ENCODE measurements at places on chromosomes 1 and 21. TPM values are rescaled to one million over a fixed set of nuclear protein-coding genes. Genes with fewer than 3 reads are reported as not detected.

GRCh38 chr1:53511323-53511932 lies 52.2 kb downstream of the DMRTB1 start:
- DNase-seq: no peak

DNA sequence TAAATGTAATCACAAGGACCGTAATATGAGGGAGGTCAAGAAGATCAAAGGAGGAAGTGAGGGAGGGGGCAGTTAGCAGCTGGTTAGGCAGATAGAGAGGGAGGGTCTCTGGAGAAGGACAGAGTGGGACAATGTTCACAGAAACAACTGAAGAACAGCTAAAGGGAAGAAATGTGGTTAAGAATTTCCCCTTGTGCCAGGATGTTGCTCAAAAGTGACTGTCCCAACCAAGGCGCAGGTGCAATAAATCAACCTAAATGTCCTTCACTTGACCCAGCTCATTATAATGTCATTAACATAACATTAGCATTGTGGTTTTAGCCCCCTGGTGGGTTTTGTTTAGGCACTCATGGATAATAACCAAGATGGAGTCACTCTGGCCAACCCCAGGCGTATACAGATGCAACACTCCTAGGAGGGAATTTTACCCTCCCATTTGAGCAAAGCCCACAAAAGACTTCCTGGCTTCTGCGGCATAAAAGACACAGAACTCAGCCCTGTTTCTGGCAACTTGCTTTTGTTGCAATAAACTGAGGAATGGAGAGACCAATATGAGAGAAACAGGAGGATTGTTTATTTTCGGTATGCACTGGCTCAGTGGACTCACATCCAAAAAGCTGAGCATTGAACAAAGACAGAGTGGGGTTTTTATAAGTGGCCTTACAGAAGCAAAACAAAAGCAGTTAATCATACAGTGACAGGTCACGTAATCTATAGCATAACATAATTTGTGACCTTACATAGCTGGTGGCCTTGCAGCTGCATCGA lies 7.3 kb upstream of the CA6 start:
- DNase-seq: no peak

DNA sequence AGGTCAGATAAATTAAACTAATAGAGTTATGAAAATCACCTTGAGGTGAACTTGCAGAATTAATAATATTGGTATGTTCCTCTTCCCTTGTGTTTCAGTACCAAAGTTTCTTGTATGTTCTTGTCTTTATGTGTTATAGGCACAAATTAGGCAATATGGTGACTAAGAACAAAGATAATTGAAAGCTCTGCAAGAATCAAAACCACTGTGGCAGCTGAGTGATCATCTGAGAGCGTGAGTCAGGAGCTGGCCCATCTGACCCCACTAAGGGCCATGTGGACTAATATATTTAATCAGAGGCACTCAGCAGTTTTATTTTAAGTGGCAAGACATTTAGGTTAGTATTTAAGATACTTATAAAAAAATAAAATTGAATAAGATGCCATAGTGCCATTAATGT lies 12.8 kb upstream of the CASQ2 start:
- no peak for DNase-seq

DNA sequence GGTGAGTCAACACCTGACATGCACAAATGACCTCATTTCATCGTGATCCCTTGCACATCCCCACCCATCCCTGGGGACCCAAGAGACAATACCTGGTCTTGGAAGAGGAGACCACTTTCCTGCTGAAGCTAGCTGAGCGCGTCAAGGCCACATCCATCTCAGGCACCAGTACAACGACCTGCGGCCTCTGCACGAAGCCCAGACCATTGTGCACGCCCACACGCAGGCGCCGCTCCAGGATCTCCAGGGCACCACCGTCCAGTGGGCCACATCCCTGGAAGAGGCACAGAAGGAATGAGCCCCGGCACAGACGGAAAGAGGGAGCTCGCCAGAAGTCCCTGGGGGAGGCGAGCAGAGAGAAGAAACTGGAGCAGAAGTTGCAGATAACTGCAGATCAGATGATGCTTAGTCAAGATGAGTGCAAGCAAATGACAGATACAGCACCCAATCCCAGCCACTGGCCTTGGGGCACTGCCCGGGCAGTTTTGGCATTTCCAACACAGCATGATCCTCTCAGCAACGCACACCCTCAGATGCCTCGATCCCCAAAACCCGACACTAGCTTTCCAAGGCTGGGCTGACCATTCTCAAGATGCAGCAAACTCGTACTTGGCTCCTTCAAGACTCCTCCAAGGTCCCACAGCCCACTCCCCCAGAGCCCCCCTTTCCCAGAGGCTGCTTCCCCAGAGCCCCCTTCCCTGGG lies 44.1 kb downstream of the NPHP4 start:
- DNase-seq: no peak

- DNase-seq: peak; percentile 41
These were observed 16.5 kb downstream of the SMAP2 start for GRCh38 chr1:40389871-40390560.

DNA sequence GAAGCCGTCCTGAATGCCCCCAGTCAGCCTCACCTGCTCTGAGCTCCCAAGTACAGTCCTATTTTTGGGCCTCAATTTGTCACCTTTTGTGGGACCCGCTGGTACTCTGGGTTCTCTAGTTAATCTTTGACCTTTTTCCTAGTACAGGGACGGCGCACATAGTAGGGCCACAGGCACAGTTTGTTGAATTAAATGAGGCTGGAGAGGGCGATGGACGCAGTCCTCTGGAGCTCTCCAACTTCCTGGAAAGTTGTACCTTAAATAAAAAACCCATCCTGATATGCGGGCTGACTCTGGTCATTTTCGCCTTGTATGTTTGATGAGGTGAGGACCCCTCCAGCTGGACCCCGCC lies 4.8 kb downstream of the FAM110D start:
- DNase-seq: no peak

- no peak for DNase-seq
These were observed 177.7 kb downstream of the TRABD2B start for GRCh38 chr1:47819574-47819888.

OR2T33 gene
- total RNA-seq: not detected

KCNA3 gene
- 22.4 TPM for total RNA-seq

ZNF683 gene
- total RNA-seq: not detected

AQP10 gene
- total RNA-seq: not detected

Measured in transverse colon (tissue), 4 donors.